CD4-positive, alpha-beta memory T cell (primary cell): ENCODE measurements at places on chromosomes 4 and X. TPM values are rescaled to one million over a fixed set of nuclear protein-coding genes. Genes with fewer than 3 reads are reported as not detected.
A peak's percentile ranks its signal among the peaks of the same experiment; 100 is the strongest.

GRCh38 chrX:39491548-39492297, 606.0 kb downstream of the BCOR start:
- DNase-seq = peak; percentile 47

- DNase-seq = no peak
These were observed 47.1 kb upstream of the PPP2R3B start for GRCh38 chrX:433771-434170.

- DNase-seq = no peak
These were observed 105.1 kb downstream of the TRAPPC11 start for GRCh38 chr4:183763990-183764754.

- DNase-seq = no peak
These were observed 60.7 kb downstream of the TMEM150C start for GRCh38 chr4:82501154-82501442.

- DNase-seq = no peak
These were observed 28.9 kb downstream of the CPEB2 start for GRCh38 chr4:15031197-15031596.

Gene JCHAIN
- total RNA-seq = not detected

Gene TLR10
- total RNA-seq = 0.28 TPM

Gene FRAS1
- total RNA-seq = not detected
